ENCODE measurements at places on chromosomes 1 and 21. TPM values are rescaled to one million over a fixed set of nuclear protein-coding genes. Genes with fewer than 3 reads are reported as not detected.

DNA sequence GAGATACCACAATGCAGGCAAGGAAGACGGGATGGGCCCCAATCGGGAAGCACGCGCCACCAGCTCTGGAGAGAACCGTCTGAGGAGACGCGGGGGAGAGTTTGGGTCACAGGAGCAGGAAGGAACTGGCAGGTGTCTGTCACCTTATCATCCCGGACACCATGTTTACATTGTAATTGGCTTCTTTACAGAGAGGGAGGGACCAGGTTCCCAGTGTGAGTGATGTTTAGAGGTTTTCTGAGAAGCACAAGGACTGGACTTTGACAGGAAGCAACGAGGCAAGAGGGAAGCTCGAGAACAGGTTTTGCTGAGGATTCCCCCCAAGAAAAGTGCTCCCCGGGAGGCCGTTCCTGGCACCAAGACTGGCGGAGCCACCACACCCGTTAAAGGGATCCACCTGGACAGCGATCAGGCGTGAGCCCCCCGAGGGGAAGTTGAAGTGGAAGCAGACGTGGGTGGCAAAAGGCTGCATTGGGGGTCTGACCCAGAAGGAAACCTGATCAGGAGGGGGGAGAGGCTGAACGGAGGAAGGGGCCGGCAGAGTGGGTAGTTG is 957 bp downstream of the EPS15 start:
- peak; percentile 64 for DNase-seq
- H3K4me1 ChIP-seq: peaks cover 54% of the 10 kb centered on the region
- H3K36me3 ChIP-seq: peaks cover 4% of the 10 kb centered on the region
- no peaks in the 10 kb centered on the region for H3K27me3 ChIP-seq

- H3K27me3 ChIP-seq: peaks cover 34% of the 10 kb centered on the region
- DNase-seq: no peak
- H3K4me1 ChIP-seq: no peaks in the 10 kb centered on the region
- H3K27ac ChIP-seq: no peak overlapping the region
Measured at GRCh38 chr1:183002797-183003196, 20.4 kb upstream of the LAMC1 start.

GRCh38 chr1:236602171-236602570 is 2.1 kb downstream of the HEATR1 start:
- H3K4me3 ChIP-seq: no peak overlapping the region
- H3K4me1 ChIP-seq: peaks cover 26% of the 10 kb centered on the region
- no peaks in the 10 kb centered on the region for H3K27me3 ChIP-seq
- H3K36me3 ChIP-seq: peaks cover 12% of the 10 kb centered on the region
- DNase-seq: no peak

DNA sequence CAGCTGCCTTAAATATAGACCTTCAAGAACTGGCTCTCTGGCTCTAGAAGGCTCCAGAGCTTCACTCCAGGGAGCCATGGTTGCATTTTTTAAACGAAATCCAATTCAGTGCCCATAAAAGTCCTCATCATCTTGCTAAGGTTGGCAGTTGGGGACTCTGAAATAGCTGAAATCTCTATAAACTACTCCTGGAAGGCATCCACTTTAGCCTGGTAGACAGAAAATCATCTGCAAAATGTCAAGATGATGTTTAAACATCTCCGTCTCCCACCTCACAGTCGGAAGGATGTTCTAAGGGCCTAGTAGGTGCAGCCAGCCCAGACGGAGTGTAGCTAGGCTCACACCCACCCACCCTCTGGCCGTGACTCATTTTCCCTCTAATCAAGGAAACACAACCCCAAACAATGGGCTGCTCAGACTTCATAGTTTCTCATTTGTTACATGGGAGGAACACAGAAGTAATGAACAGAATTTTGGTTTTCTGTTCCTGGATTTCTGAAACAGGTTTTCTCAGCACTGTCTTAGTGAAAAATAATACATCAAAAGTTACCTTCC is 235.4 kb upstream of the KAZN start:
- no peaks in the 10 kb centered on the region for H3K27me3 ChIP-seq
- no peak overlapping the region for H3K4me3 ChIP-seq
- H3K36me3 ChIP-seq: no peaks in the 10 kb centered on the region
- no peaks in the 10 kb centered on the region for H3K4me1 ChIP-seq

DNA sequence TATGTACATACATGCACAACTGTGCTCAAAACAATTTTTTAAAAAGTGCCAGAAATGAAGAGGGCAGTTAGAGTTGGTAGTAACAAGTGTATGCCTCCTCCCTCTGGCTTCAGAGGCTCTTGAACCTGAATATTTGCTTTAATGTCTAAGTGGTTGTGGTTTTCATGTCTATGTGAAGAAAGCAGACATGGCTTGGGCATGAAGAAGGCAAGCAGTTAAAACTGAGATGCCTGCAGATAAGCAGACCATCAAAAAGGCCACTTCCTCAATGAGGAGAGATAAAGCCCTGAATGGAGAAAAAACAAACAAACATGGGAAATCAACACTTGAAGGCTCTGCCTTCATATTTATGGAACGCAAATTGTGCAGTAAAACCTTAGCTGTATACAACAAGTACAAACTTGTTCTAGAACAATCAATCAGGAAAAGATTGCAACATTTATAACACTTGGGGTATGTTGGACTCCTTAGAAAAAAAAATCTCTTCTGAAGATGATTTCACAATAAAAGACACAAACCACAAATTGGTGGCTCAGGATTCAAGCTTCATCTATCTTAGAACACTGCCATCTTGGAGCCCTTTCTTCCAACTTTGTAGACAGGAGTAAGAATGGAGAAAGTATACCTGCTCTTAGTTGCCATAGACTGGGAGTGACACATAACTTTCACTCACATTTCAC is 52.7 kb upstream of the PLA2G4A start:
- no peaks in the 10 kb centered on the region for H3K36me3 ChIP-seq
- H3K27ac ChIP-seq: no peak overlapping the region
- H3K4me1 ChIP-seq: peaks cover 2% of the 10 kb centered on the region
- DNase-seq: no peak
- peaks cover 2% of the 10 kb centered on the region for H3K27me3 ChIP-seq

DNA sequence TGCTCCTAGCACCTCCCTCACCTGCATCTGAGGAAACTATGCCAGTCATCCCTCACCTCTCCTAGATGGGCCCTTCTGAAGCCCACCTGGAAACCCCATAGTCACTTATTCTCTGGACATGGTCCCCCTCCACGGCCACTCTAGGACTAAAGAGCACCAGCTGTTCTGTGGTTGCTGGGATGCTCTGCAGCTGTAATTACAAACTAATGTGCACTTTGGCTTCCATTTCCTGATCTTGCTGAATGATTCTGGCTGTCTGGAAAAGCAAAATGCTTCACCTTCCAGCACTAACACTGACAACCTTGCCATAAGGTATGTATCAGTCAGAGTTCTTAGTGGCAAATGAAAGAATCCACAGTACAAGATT is 48.7 kb upstream of the PSEN2 start:
- H3K4me3 ChIP-seq: no peak overlapping the region
- DNase-seq: no peak
- H3K4me1 ChIP-seq: no peaks in the 10 kb centered on the region
- peaks cover 2% of the 10 kb centered on the region for H3K27me3 ChIP-seq
- H3K27ac ChIP-seq: no peak overlapping the region

GRCh38 chr1:205068001-205068400 is 16.3 kb downstream of the TMEM81 start:
- no peaks in the 10 kb centered on the region for H3K4me1 ChIP-seq
- no peaks in the 10 kb centered on the region for H3K27me3 ChIP-seq
- no peaks in the 10 kb centered on the region for H3K36me3 ChIP-seq
- no peak overlapping the region for H3K27ac ChIP-seq
- H3K4me3 ChIP-seq: no peak overlapping the region
- DNase-seq: no peak

GRCh38 chr1:18201997-18202719 is 94.6 kb downstream of the IGSF21 start:
- H3K4me3 ChIP-seq: no peak overlapping the region
- DNase-seq: no peak
- no peaks in the 10 kb centered on the region for H3K4me1 ChIP-seq
- H3K27ac ChIP-seq: no peak overlapping the region
- peaks cover 6% of the 10 kb centered on the region for H3K27me3 ChIP-seq
- H3K36me3 ChIP-seq: no peaks in the 10 kb centered on the region

Gene MPL
- total RNA-seq: not detected

Gene CFAP74
- not detected for total RNA-seq

Gene TMEM234
- total RNA-seq: 12.3 TPM

Gene TUFT1
- 1.7 TPM for total RNA-seq
